MCF 10A (cell line): ENCODE measurements at places on chromosomes 6 and 20. TPM values are rescaled to one million over a fixed set of nuclear protein-coding genes. Genes with fewer than 3 reads are reported as not detected.

Gene SLC22A1
- total RNA-seq = 0.86 and 1.4 TPM in 2 replicates

Gene CST1
- total RNA-seq = not detected in 2 replicates

Gene TRIM31
- not detected in 2 replicates for total RNA-seq

Gene PRRT1
- total RNA-seq = 0.17 and 0.19 TPM in 2 replicates

DNA sequence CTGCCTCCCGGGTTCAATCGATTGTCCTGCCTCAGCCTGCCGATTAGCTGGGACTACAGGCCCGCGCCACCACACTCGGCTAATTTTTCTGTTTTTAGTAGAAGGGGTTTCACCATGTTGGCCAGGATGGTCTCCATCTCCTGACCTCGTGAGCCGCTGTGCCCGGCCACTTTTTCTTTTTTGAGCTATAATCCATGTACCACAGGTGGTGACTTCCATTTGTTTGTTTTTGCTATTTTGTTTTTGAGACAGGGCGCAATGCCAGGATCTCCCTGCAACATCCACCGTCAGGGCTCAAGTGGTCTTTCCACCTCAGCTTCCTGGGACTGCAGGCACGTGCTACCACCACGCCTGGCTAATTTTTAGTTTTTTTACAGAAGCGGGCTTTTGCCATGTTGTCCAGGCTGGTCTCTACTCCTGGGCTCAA lies 8.5 kb downstream of the HSPA1B start:
- H3K27ac ChIP-seq = peak overlapping the region; percentile 99
- DNase-seq = no peak
- H3K36me3 ChIP-seq = peaks cover 68% of the 10 kb centered on the region
- no peaks in the 10 kb centered on the region for H3K27me3 ChIP-seq
- peaks cover 18% of the 10 kb centered on the region for H3K4me1 ChIP-seq

DNA sequence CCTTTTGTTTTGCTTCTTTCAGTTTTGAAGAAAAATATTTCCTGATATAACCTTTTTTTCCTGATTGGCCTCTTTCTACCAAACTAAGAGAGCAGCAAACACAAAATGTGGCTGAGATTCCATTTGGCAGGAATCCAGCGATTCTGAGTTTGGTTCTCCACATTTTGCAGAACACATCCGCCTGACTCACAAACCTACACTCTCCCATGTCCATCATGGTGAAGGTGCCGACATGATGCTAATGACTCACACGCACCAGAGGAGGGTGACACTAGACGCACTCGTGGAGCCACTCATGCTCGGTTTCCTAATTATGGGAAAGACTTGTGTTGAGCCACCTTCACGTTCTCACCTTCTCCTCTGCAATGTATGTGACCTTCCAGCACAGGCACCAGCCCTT lies 45.9 kb upstream of the DUSP22 start:
- H3K27ac ChIP-seq = peak overlapping the region; percentile 55
- H3K4me1 ChIP-seq = peaks cover 20% of the 10 kb centered on the region
- H3K4me3 ChIP-seq = no peak overlapping the region
- H3K27me3 ChIP-seq = no peaks in the 10 kb centered on the region
- no peaks in the 10 kb centered on the region for H3K36me3 ChIP-seq

- no peak overlapping the region for H3K4me3 ChIP-seq
- H3K27ac ChIP-seq = no peak overlapping the region
- peak; percentile 69 for DNase-seq
- H3K4me1 ChIP-seq = peaks cover 16% of the 10 kb centered on the region
Measured at GRCh38 chr6:105077596-105078385, 102.0 kb downstream of the POPDC3 start.

DNA sequence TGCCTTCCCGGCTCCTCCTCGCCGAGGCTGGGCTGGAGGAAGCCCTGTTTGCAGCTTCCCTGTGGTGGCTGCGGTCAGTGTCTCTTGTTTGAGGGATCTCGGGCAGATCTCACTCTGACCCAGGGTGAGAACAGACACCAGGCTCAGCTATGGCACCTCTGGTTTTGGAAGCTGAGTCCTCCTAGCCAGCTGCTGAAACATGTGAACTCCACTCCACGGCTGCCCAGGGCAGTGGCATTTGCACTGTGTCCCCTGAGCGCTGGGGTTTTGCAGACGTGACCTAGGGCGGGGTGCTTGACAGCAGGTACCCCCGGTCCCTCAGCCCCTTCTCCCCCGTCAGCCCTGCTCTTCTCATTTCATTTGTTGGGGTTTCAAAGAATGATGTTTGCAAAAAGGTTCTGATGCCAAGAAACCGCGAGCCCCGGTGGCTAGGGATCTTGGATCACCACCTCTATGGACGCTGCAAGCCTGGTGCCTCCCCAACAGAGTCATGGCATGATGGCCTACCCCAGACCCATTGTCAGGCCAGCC lies 55.0 kb upstream of the DACT2 start:
- peaks cover 5% of the 10 kb centered on the region for H3K4me1 ChIP-seq
- no peak for DNase-seq
- peaks cover 35% of the 10 kb centered on the region for H3K27me3 ChIP-seq
- no peak overlapping the region for H3K4me3 ChIP-seq
- no peaks in the 10 kb centered on the region for H3K36me3 ChIP-seq
- no peak overlapping the region for H3K27ac ChIP-seq

GRCh38 chr20:50115041-50115512 lies 2.1 kb upstream of the UBE2V1 start:
- no peak overlapping the region for H3K27ac ChIP-seq
- peak overlapping the region; percentile 74 for H3K4me3 ChIP-seq
- no peak for DNase-seq
- peaks cover 46% of the 10 kb centered on the region for H3K4me1 ChIP-seq
- no peaks in the 10 kb centered on the region for H3K27me3 ChIP-seq
- no peaks in the 10 kb centered on the region for H3K36me3 ChIP-seq

DNA sequence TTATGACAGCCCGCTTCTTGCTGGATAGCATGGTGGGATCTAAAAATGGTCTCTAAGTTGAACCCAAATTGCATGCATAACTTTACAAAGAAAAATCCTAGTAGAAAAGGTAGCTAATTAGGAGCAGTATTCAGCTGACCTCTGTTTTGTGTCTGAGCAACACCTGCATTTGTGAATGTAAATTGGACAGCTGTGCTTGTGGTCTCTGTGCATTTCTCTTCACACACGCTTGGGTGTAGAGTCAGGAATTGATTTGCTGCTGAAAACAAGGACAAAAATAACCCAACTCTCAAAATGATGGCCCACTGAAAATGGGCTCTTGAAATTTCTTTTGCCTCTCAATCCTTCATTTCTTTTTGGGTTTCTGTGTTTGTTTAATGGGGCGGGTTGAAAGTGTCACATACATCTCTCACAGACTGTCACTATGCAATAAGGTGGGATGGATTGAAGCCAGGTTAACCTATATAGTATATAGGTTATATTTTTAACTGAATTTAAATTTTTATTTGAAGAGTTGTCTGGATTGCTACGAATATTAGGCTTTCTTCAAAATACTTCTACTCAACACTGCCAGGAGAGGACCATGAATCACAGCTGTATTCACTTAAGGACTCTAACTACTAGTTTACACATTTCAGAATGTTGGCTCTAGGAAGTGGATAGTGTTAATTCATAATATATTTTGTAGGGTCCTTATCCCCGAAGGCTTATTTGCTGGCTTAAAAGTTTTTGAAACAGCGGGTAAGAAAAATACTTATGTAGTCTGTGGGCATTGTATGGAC lies 46.5 kb downstream of the SOBP start:
- H3K4me3 ChIP-seq = no peak overlapping the region
- H3K4me1 ChIP-seq = no peaks in the 10 kb centered on the region
- no peak for DNase-seq
- peaks cover 39% of the 10 kb centered on the region for H3K27me3 ChIP-seq

GRCh38 chr6:163085861-163086623 lies 328.5 kb upstream of the QKI start:
- no peak overlapping the region for H3K27ac ChIP-seq
- DNase-seq = no peak
- H3K4me1 ChIP-seq = no peaks in the 10 kb centered on the region
- H3K27me3 ChIP-seq = peaks cover 10% of the 10 kb centered on the region
- H3K36me3 ChIP-seq = no peaks in the 10 kb centered on the region

DNA sequence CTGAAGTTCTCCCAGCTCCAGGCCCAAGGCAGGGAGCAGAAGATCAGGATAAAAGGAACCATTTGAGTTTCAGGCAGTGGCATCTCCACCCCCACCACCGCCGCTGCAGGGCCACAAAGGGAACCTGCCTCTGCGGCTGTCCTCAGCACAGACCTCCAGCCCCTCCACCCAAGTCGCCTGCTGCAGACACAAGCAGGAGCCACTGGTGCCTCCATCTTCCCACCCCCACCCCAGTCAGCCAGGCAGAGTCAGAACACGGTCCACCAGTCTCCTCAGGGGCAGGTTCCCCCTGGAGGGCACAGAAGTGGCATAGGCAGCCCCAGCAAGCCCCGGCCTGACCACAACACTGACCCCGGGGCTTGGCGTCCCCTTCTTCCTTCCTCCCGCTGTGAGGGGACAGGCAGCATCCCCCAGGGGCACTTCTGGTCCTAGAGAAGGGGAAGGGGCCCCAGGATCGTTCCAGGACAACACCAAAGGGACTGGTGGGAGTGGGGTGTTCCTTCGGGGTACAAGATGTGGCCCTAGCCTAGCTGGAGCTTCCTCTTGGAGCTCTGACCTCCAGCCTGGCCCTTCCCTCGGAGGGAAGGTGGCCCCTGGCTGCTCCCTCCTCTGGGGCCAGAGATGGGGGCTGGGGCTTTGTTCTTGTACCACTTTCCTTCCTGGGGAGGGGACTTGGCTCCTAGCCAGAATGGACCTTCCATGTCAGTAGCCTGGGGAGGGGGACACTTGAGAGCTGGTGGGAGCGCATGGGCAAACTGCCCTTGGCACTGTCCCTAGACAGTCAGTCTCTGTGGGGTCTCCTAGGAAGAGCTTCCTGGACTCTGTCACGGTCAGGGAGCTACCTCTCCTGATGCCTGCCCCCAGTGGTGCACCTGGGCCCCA lies 36.0 kb downstream of the YTHDF1 start:
- peaks cover 22% of the 10 kb centered on the region for H3K27me3 ChIP-seq
- H3K4me1 ChIP-seq = no peaks in the 10 kb centered on the region
- no peak for DNase-seq
- H3K27ac ChIP-seq = no peak overlapping the region
- peaks cover 13% of the 10 kb centered on the region for H3K36me3 ChIP-seq

- H3K36me3 ChIP-seq = no peaks in the 10 kb centered on the region
- H3K27me3 ChIP-seq = no peaks in the 10 kb centered on the region
- no peaks in the 10 kb centered on the region for H3K4me1 ChIP-seq
Measured at GRCh38 chr6:115733426-115733825, 327.3 kb downstream of the FRK start.

DNA sequence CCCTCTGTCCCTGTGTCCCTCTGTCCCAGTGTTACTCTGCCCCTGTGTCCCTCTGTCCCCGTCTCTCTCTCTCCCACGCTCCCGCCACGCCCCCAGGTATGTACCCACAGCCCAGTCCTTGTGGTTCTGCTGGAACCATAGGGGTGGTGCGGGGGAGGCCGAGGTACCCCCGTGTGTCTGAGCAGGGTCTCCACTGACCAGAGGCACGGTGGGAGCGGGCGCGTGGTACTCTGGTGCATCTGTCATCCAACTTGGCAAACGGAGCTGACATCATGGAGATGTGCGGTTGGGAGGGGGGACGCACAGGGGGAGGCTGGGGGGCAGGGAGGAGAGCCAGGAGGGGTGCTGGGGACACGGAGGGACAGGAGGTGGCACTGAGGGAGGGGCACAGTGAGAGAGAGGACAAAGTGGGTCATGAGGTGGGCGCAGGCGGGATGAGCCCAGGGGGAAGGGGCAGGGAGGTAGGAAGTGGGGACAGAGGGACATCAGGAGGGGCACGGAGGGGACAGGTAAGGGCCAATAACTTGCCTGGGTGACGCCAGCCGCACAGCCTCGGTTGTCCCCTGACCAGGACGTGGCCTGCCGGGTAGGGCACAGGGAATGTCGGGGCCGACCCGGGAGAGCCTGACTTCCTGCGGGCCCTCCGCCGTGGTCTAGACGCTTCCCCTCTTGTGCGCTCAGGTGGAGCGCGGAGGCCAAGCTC lies 163.6 kb upstream of the PDE10A start:
- DNase-seq = no peak
- H3K36me3 ChIP-seq = no peaks in the 10 kb centered on the region
- H3K4me1 ChIP-seq = no peaks in the 10 kb centered on the region
- H3K27ac ChIP-seq = no peak overlapping the region
- no peak overlapping the region for H3K4me3 ChIP-seq
- H3K27me3 ChIP-seq = no peaks in the 10 kb centered on the region

- H3K4me1 ChIP-seq = peaks cover 4% of the 10 kb centered on the region
- peaks cover 52% of the 10 kb centered on the region for H3K27me3 ChIP-seq
- no peak for DNase-seq
- no peaks in the 10 kb centered on the region for H3K36me3 ChIP-seq
- H3K27ac ChIP-seq = no peak overlapping the region
- H3K4me3 ChIP-seq = no peak overlapping the region
Measured at GRCh38 chr20:58813369-58813768, 37.3 kb downstream of the GNAS-AS1 start.

DNA sequence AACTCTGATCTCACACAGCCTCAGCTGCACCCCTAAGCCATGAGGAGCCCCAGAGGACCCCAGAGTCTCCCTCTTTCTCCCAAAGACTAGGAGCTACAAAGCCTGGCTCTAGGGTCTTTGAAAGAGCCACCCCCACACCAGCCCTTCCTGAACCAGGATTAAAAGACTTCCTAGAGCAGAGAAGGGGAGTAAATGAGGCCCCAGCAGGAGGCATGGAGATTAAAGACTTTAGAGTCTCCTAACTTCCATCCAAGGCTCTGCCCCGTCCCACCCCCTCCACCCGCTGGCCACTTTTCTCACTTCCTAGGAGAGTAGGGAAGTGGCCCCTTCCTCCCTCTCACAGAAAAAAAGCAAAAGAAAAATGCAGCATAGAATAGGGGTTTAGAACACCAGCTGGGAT lies 1.7 kb downstream of the PREX1 start:
- H3K4me1 ChIP-seq = no peaks in the 10 kb centered on the region
- peaks cover 10% of the 10 kb centered on the region for H3K27me3 ChIP-seq
- H3K36me3 ChIP-seq = no peaks in the 10 kb centered on the region
- no peak overlapping the region for H3K4me3 ChIP-seq
- H3K27ac ChIP-seq = no peak overlapping the region
- DNase-seq = no peak

GRCh38 chr6:124854338-124854922 lies 107.8 kb upstream of the RNF217 start:
- H3K27me3 ChIP-seq = no peaks in the 10 kb centered on the region
- H3K4me3 ChIP-seq = no peak overlapping the region
- no peaks in the 10 kb centered on the region for H3K4me1 ChIP-seq

GRCh38 chr20:4153661-4154238 lies 138.4 kb upstream of the RNF24 start:
- H3K4me3 ChIP-seq = no peak overlapping the region
- no peaks in the 10 kb centered on the region for H3K36me3 ChIP-seq
- no peak overlapping the region for H3K27ac ChIP-seq
- DNase-seq = peak; percentile 30

GRCh38 chr6:127776320-127776719 lies 124.5 kb downstream of the THEMIS start:
- DNase-seq = no peak
- no peak overlapping the region for H3K4me3 ChIP-seq
- no peaks in the 10 kb centered on the region for H3K4me1 ChIP-seq
- peaks cover 13% of the 10 kb centered on the region for H3K27me3 ChIP-seq
- no peak overlapping the region for H3K27ac ChIP-seq

DNA sequence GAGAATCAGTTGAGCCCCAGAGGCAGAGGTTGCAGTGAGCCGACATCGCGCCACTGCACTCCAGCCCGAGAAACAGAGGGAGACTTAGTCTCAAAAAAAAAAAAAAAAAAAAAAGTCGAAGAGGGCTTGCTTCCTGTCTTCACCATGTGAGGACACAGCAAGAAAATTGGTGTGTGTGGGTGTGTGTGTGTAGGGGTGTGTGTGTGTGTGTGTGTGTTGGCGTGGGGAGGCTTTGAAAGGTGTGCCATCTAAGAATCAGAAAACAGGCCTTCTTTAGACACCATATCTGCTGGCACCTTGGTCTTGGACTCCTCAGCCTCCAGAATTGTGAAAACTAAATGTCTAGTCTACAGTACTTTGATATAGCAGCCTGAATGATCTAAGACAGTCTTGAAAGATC lies 6.9 kb upstream of the RBPJL start:
- H3K36me3 ChIP-seq = no peaks in the 10 kb centered on the region
- no peak overlapping the region for H3K27ac ChIP-seq
- H3K4me1 ChIP-seq = no peaks in the 10 kb centered on the region
- DNase-seq = no peak
- H3K27me3 ChIP-seq = no peaks in the 10 kb centered on the region
